Lung microvascular endothelial cell (primary cell): ENCODE measurements at places on chromosomes 4 and X. TPM values are rescaled to one million over a fixed set of nuclear protein-coding genes. Genes with fewer than 3 reads are reported as not detected.

GRCh38 chr4:52425751-52426326, 233.3 kb downstream of the USP46 start:
- DNase-seq = peak; percentile 4

DNA sequence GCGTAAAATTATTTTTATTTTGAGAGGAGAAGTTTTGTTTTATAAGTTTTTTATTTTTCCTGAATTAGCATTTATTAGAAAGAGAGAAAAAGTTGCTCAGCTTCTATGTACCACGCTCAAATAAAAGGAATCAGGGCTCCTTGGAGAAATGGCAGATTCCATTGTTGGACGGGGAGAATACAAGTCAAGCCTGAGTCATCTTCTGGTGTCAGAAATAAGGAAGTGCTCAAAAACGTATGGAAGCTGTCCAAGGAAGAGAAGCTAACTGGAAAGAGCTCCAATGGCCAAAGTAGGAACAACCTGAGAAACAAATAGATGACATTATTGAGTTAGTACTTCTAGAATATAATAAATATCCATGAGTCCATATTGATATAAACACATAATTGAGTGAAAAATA, 89.3 kb upstream of the NEIL3 start:
- no peak for DNase-seq

GRCh38 chr4:35952751-35953150, 291.6 kb downstream of the ARAP2 start:
- no peak for DNase-seq

DNA sequence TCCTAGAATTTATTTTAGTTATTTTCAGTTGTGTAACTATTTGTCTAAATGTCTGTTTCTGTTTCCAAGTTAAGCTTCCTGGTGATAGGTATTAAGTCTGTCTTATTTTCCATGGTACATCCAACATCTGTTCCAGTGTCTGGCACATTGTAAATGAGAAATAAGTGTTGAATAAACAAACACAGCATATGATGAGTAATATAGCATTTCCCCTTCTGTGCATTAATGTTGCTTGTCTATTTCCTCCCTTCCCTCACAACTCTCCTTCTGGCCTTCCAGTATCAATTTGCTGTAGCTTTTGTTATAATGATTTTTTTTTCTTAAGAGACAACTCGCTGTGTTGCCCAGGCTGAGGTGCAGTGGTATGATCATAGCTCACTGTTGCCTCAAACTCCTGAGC, 36.1 kb downstream of the COPS4 start:
- DNase-seq = peak; percentile 83

GRCh38 chrX:71540801-71541200, 7.9 kb downstream of the OGT start:
- no peak for DNase-seq

DNA sequence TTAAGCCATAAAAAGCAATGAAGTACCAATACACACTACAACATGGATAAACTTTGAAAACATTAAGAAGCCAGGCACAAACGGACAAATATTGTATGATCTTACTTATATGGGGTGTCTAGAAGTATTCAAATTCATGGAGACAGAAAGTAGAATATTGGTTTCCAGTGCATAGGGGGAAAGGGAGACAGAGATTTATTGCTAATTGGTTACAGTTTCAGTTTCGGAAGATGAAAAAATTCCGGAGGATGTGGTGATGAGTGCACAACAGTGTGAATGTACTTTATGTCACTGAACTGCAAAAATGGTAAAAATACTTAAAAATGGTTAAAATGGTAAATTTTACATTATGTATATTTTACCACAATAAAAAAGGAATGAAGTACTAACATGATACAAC, 5.1 kb upstream of the PRDX4 start:
- peak; percentile 7 for DNase-seq

- DNase-seq = no peak
Measured at GRCh38 chrX:107723511-107723910, 52.1 kb downstream of the TSC22D3 start.

Gene MAGEE2
- total RNA-seq = not detected in 2 replicates

Gene HTN1
- 0.44 TPM in 1 of 2 replicates, not detected in the other for total RNA-seq

Gene MAOA
- 114 and 125 TPM in 2 replicates for total RNA-seq

Gene CLGN
- total RNA-seq = under 0.01 TPM in 2 replicates

Gene CT45A3
- total RNA-seq = not detected in 2 replicates

Gene NUDT10
- under 0.01 TPM in 1 of 2 replicates, not detected in the other for total RNA-seq
